ENCODE measurements at places on chromosomes 5 and 9. TPM values are rescaled to one million over a fixed set of nuclear protein-coding genes. Genes with fewer than 3 reads are reported as not detected.

BHMT2 gene
- not detected for total RNA-seq

TMOD1 gene
- 1.2 TPM for total RNA-seq

SH2D3C gene
- total RNA-seq = 10.8 TPM

ADAMTS6 gene
- 0.61 TPM for total RNA-seq

HRCT1 gene
- not detected for total RNA-seq

CCDC152 gene
- 11.6 TPM for total RNA-seq

OR1Q1 gene
- total RNA-seq = not detected

CAPSL gene
- total RNA-seq = 0.87 TPM

MYOZ3 gene
- total RNA-seq = 0.86 TPM

TNFAIP8 gene
- total RNA-seq = 275 TPM

DNA sequence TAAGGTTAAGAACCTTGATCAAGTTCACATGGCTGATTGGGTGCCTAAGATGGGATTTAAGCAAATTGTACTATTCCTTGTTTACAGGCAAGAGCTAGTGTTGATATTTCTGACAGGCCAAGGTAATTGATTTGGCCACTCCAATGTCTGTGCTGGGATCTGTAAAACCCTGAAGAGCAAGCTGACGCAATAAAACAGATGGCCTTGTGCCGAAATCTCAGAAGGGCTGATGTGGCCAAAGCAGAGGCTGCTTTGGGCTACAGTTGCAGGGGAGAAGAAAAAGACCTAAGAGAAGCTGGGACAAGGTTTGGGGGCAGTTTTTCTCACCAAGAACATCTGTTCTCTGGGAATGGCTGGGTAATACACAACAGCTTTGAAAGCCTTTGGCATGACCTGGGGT, 463.2 kb upstream of the ZNF608 start:
- DNase-seq = no peak

DNA sequence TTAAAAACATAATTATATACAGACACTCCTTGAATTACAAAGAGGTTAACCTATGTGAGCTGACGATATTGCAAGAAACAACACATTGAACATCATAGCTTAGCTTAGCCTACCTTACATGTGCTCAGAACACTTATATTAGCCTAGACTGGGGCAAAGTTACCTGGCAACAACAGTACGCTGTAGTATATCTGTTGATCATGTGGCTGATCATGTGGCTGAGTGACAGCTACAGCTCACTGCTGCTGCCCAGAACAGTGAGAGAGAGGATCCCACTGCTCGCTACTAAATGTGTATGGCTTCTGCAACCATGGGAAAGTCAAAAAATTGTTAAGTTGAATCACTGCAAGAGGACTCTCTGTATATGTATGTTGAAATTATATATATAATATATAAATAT, 169.9 kb downstream of the CDH9 start:
- no peak for DNase-seq

- DNase-seq = no peak
Observed at GRCh38 chr5:119926301-119926700, 296.9 kb downstream of the FAM170A start.

GRCh38 chr5:88657906-88658775, 224.8 kb downstream of the MEF2C start:
- no peak for DNase-seq

- DNase-seq = no peak
Observed at GRCh38 chr5:154627698-154628678, 127.2 kb upstream of the LARP1 start.

DNA sequence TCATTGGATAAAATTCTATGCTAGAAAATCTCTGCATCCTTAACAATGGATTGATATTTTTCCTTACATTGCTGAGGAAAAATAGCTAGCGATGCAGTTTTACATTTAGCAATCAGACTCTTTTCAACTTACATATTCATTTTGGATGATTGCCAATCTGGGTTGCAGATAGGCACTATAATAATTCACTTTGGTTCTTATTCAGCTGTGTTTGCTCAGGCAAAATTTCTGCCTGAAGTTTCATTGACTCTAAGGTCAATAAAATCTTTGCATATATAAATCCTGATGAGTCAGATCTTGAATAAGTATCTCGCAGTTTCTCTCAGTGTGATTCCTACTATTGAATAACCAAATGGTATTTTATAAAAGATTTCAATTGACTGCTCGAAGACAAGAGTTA, 1105.8 kb downstream of the CDH18 start:
- DNase-seq = no peak

GRCh38 chr5:52727020-52727419, 60.7 kb upstream of the ITGA1 start:
- DNase-seq = no peak

GRCh38 chr5:83972236-83972635, 251.6 kb upstream of the HAPLN1 start:
- DNase-seq = no peak

GRCh38 chr9:93171261-93171990, 12.5 kb upstream of the WNK2 start:
- no peak for DNase-seq

DNA sequence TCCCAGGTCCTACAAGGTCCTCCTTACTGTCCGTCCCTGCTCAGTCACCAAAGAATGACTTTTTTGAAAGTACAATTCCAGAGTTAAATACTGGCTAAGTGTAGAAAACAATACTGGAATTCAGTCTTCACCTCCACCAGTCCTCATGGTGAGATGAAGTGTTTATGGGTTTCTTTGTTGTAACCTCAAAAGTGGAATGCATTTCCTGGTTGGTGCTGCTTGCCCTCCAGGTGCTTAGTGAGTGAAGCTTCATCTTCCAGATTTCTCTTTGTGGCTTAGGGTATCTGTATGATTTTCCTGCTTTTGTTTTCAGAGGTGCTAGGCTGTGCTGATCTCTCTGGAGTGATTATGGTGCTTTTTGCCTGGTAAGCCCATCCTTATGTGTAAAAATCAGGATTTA, 49.4 kb upstream of the DHFR start:
- DNase-seq = no peak

- no peak for DNase-seq
Observed at GRCh38 chr9:20573023-20573422, 49.3 kb downstream of the MLLT3 start.

- no peak for DNase-seq
Observed at GRCh38 chr5:32714836-32715235, 3.7 kb downstream of the NPR3 start.

GRCh38 chr5:43192558-43193180, 644 bp downstream of the NIM1K start:
- peak; percentile 4 for DNase-seq

- DNase-seq = no peak
Observed at GRCh38 chr9:1456301-1457024, 406.3 kb downstream of the DMRT2 start.

GRCh38 chr9:83906144-83906543, 15.1 kb downstream of the KIF27 start:
- no peak for DNase-seq

DNA sequence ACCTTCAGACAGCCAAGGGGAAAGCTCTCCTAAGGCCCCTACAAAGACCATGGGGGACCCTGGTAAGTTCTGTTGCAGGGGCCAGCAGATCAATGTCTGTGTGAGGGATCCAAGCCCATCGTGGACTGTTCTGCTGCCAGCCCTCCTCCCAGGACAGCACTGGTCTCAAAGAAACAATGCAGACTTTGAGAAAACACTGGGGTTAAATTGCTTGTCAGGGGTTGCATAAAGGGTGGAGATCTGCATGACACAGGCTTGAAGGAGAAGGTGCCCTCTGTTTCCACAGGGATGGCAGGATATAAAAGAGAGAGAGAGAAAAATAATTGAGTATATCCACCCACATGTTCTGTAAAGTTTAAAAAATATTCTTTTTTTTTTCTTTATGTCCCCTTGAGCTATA, 157.6 kb upstream of the TBC1D2 start:
- DNase-seq = no peak

DNA sequence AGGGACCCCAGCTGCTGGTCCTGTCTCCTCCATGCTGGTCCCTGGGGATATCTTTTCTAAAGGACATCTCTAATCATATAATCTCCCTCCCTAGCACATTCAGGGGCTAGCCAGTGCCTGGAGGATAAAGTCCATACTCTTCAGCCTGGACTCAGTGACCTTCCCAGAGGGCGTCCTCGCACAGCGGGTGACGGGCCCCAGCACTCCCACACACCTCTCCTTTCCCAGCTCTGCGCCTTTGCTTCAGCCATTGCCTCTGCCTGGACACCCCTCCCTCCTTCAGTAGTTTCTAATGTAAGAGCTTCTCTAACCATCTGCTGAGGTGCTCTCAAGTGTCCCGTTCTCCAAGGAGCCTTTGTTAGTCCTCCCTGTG, 15.2 kb upstream of the TNIP1 start:
- no peak for DNase-seq

GRCh38 chr5:139710319-139711066, 62.3 kb downstream of the CXXC5 start:
- peak; percentile 37 for DNase-seq

DNA sequence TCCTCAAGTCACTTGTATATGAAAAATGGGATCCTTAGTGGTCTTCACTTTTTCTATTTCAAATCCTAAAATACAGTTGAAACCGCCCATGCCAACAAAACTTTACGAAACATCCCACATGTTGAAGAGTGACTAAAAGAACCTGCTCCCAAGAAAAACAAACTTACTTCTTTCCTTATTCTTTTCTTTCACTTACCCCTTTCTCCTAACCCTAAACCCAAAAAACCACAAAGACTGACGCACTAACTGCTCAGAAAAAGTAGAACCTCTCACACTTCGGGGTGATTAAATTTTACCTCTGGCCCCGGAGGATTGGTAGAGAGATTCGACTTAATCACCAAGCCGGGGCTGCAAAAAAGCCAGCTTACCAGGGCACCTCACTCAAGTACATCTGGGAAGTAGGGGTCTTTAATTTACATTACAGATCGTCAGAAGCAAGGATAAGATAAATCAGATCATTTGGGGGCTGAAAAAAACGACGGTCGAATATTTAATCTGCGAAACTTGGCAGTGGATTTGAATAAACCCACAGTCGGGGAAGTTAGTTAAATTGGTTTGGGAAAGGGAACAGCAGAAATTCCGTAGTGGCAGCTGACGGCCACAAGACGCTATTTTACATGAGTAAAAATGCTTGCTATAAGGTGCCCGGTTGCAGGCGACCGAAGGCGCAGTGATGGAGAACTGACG, 1.3 kb downstream of the CDO1 start:
- no peak for DNase-seq

GRCh38 chr5:158840193-158840592, 259.5 kb downstream of the EBF1 start:
- DNase-seq = no peak

All from activated T-cell treated with anti-CD3 and anti-CD28 coated beads, Interleukin-2, amount 50 U/mL, for 4 hours (primary cell).